ENCODE measurements at places on chromosomes 3 and 15.

GRCh38 chr3:40886660-40887425 is 312.5 kb upstream of the CTNNB1 start:
- DNase-seq: no peak

- DNase-seq: peak; percentile 11
Measured at GRCh38 chr3:87298111-87298718, 21.8 kb upstream of the POU1F1 start.

DNA sequence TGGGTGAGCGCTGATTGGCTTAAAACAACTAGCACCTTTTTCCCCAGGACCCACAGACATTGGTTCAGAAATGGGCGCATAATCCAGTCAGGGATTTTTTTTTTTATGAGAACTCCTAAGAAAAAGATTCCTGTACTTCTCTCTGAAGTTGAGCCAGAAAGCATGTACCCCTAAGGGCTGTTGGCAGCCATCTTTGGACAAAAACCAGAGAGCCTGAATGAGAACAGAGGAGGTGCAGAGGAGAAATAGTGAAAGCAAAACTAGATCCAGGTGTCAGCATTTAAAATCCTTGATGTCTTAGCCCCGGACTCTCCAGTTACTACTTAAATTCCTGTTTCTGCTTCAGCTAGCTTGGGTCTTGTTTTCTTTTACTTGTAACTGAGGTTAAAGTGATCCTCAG is 1.9 kb upstream of the SLC27A2 start:
- DNase-seq: no peak

- DNase-seq: no peak
Measured at GRCh38 chr3:152858170-152858800, 23.4 kb downstream of the P2RY1 start.

DNA sequence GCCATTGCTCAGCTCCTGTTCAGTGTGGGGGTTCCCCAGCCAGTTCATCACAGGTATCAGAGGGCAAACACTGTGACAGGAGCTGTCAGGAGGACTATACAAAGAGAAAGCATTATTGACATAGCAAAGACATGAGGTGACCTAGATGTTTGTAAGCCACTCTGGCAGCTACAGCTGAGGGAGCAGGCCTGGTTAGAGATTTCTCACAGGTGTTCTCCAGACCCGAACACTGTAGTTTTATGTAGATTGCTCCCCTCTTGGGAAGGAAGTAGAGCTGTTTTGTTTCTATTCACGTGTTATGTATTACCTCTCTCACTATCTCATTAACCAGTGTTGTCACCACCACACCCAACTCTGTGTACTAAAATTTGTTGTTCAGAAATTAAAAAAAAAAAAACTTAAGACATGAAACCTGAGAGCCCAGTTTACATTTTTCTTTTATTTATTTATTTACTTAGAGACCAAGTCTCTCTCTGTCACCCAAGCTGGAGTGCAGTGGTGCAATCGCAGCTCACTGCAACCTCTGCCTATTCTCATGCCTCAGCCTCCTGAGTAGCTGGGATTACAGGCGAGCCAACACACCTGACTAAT is 123.7 kb downstream of the RBPMS2 start:
- no peak for DNase-seq

GRCh38 chr3:178388473-178388872 is 147.8 kb upstream of the KCNMB2 start:
- no peak for DNase-seq

DNA sequence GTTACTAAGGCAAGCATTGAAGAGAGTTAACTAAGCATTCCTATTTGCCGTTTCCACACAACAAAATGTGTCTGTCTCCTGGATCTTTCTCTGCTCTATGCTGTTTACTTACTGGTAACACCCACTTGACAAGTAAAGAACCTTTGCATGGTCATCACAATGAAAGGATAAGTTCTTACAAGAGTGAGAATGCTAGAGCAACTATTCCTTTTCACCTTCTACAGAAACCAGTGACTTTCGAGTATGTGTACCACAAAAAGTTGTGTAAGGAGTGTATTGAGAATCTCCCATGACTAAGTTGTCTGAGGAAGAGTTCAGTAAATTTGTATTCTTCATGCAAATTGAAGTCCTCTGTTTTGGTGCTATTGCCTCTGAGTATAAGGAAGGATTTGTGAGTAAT is 10.8 kb downstream of the TIPARP start:
- DNase-seq: no peak

DNA sequence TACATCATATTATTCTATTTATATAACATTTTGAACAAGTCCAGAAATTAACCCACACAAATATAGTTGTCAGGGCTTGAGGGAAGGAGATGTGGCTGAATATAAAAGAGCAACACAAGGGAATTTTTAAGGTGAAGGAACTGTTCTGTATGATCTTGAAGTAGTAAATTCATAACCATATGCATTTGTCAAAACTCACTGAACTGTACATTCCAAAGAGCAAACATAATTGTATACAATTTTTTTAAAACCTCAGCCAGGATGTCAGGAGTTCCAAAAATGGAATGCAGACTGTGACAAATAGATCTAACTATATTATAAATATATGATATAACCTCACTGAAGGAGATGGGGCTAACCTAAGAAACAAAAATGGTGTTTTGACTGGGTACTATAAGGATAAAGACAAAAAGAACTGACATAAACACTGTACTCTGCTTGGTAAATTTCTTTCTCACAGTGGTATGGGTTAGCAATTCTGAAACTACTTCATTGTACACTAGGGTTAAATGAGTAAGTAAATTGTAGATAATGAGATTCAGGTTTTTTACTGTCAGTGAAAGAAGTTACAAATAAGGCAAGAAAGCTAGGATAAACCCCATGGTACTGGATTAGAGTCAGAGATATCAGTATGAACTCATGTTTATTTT is 14.4 kb downstream of the GOLGB1 start:
- DNase-seq: no peak

GRCh38 chr3:3798631-3799113 is 559 bp upstream of the LRRN1 start:
- DNase-seq: no peak

- DNase-seq: no peak
Measured at GRCh38 chr3:165805946-165806561, 31.2 kb downstream of the BCHE start.

DNA sequence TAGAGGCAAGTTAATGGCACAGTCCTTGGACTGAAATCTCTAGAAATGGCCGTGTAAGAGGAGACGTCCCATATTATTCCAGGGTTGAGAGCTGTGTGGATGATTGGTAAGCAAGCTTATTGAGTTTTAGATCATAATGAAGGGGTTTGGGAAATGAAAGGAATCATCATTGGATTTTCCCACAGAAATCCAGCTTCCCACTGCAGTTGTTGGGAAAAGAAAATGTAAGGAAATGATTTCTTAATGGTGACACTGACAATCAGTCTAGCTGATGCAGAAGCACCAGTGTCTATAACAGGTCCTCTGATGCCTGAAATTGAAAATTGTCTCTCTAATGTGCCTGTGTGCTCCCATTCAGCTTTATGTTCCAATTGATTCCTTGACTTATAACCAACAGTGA is 728.6 kb downstream of the GRM7 start:
- no peak for DNase-seq

GRCh38 chr15:87348746-87349145 is 907.8 kb downstream of the NTRK3 start:
- DNase-seq: no peak

- DNase-seq: no peak
Measured at GRCh38 chr3:57951066-57951882, 56.9 kb upstream of the FLNB start.

GRCh38 chr15:86654501-86654900 is 574.8 kb downstream of the AGBL1 start:
- DNase-seq: no peak

DNA sequence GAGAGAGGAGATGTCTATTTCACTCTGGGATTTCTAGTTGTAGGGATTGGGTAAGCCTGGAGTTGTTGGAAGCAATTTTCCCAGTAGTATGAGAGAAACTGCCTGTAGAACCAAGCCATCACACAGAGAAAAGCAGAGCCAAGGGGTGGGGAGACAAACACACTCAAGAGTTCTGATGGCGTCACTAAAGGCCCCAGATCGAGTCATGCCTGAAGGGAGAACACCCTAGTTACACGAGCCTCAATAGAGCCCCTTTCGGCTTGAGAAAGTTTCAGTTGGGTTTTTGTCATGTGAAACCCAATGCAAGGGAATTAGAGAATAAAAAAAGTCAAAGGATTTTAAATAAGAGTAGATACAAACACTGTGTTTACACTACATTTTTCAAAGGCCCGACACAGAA is 66.1 kb upstream of the PFN2 start:
- DNase-seq: no peak

GRCh38 chr3:138681463-138682220 is 73.1 kb downstream of the FAIM start:
- no peak for DNase-seq

GRCh38 chr15:45230245-45230965 is 21.6 kb upstream of the SLC28A2 start:
- DNase-seq: no peak

DNA sequence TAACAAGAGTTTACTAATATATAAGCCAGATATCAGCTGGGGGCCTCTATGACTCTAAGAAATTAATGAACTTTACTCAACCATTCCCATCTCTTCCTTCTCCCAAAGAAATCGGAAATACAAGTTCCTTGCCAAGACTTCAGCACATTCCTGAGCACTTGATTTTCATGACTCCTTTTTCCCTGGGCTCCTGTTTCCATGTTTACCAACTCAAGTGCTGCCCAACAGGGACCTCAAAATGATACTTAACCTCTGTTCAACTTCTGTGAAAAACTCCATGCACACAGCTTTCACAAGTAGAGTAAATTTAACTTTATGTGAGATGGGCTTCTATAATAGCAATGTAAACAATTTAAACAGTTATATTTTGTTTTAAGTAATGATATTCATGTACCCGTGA is 315.8 kb upstream of the CDIN1 start:
- DNase-seq: no peak

DNA sequence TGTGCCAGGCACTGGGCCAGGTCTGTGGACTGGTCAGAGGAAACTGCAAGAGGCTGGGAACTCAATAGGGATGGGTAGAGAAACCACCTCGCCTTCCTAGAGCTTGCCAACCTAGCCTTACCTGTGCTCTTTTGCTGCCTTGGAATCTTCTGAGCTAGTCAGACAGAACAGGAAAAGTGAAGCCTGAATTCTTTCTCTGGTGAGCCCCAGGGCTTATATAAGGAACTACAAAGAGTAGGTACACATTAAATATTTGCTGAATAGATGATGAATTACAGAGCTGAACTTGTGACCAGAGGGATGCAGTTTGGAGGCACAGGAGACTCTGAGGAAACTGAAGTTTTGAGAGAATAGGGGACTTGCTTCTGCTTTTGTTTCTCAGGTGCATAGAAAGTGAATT is 15.6 kb upstream of the FBXW12 start:
- DNase-seq: no peak

GRCh38 chr3:141646760-141647561 is 91.1 kb upstream of the RNF7 start:
- no peak for DNase-seq

DNA sequence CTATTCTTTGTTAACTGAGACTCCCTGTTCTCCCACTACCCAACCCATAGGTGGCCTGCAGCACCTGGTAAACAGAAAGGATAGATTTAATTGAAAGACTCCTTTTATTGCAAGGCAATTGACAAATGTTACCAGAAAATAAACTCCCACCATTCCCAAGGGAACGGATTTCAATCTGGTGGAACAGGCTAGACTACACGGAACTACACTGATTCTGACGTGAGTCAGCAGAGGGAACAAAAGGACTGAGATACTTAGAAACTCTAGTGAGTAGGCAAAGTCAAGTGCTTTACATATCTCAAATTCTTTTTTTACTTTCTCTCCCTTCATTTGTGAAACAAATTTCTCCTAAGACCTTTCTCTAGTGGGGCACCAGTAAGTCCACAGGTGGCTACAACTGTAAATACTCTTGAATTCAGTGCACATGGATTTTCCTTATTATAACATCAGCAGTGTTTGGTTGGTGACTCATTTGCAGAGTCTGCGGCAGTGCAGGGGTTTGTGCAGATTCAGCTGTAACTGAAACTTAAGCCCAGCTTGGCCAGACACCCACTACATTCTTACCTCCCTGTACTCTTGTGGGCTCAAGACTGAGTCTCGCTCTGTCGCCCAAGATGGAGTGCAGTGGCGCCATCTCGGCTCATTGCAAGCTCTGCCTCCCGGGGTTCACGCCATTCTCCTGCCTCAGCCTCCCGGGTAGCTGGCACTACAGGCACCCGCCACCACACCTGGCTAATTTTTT is 34.3 kb upstream of the PLSCR2 start:
- DNase-seq: peak; percentile 63

- DNase-seq: no peak
Measured at GRCh38 chr15:80778621-80778963, 578 bp upstream of the CEMIP start.
